ENCODE measurements at places on chromosomes 2 and 18.

- DNase-seq = no peak
Measured at GRCh38 chr18:23885750-23886149, 128.8 kb upstream of the TTC39C start.

- peak; percentile 31 for DNase-seq
Measured at GRCh38 chr2:176392249-176392648, 123.0 kb downstream of the MTX2 start.

- DNase-seq = no peak
Measured at GRCh38 chr18:35610724-35611123, 29.2 kb downstream of the GALNT1 start.

DNA sequence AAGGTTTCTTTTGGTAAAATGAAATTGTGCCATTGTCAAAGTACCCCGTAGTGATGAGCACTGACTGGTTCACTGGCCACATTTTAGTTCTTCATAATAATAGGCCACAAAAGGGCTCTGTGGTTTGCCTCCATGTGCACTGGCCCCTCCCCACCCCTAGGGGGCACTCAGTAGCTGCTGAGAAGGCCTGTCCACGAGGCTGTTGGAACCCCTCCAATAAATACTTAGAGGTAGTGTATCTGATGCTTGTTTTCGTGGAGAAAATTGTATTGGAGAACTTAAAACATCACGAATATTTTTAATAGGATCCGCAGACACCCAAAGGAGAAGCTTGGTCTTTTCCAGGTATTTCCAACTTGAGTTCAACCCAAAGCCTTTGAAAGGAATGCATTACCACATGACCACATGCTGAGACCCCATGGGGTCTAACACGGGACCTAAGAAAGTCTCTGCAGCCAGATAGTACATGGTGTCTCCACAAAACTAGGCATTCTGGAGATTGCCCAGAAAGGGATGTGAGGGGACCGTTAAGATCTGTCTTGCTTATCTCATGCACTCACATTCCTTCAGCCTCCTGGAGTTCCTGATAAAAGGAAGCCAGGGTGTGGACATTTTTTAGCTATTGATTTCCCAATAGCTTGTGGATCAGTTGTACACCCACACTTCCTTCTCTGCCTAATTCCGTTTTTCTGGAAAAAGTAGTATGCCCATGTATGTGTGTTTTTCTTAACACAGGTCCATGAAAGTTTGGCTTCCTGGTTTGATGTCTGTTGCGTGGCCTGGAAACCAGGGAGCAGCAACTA, 28.5 kb upstream of the NOSTRIN start:
- peak; percentile 46 for DNase-seq

DNA sequence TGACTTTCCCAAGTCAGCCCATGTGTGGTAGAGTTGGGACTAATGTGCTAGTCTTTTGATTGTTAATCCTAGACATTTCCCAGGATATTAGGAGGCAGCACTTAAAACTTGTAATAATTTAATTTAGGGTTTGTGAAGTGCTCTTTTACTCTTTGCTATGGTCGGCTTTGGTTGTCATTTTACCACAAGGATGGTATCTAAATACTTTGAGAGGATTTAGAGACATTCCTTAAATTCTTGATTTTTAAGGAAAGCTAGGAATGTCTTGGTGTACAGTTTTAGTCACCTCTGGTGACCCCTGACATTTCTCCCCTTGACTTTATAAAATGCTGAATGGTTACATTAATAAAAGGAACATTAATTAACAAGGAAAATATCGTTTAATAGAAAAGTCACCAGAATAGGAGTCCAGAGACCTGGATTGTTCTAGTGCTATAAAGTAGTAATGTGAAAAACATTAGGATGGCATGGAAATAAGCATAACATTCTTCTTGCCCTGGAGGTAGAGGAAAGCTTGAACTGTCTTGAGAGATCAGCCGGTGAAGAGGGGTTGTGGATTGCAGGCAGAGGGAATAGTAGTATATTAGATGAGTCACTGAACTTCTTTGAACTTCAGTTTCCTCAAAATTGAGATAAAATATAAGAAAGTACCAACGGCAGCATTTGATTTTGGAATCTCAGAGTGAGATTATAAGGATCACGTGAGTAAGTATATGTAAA, 209.2 kb downstream of the MCFD2 start:
- no peak for DNase-seq

GRCh38 chr2:72940361-72940760, 23.0 kb downstream of the EMX1 start:
- DNase-seq = no peak

DNA sequence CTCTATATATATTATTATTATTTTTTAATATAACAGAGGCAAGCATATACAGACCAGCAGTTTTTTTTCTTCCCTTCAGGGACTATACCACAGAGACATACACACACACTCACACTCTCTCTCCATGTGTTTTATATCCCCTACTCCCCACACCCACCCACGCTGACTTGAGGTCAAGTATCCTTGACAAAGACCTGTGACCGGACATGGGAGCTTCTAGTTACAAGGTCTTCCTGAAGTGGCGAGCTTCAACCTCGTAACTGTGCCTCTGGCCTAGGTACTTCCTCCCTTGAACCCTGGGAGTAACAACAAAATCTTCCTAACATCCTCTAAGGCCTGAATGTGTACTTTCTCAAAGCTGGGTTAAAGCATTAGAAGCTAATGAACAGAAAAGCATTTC, 52.5 kb downstream of the POLR1A start:
- DNase-seq = no peak

- no peak for DNase-seq
Measured at GRCh38 chr2:158969715-158970240, 1.3 kb downstream of the TANC1 start.

GRCh38 chr2:2859164-2859563, 518.5 kb downstream of the EIPR1 start:
- no peak for DNase-seq

GRCh38 chr2:21268878-21269224, 145.1 kb downstream of the TDRD15 start:
- DNase-seq = no peak

DNA sequence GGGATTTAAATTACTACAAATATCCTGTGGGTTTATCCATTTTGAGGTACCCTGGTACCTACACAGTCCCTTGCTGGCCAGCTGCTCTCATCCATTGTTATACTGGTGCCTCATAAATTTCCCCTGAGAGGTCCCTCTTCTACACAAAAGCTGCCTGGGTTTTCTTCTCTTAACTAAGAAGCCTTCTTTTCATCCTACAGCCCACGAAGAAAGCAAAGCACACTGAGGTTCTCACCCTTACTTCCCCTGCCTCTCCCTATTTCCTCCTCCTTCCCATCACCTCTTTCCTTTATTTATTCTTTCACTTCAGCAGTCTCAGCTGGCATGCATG, 154.9 kb downstream of the CSRNP3 start:
- DNase-seq = no peak

GRCh38 chr2:1849450-1849849, 105.1 kb upstream of the PXDN start:
- DNase-seq = no peak

- no peak for DNase-seq
Measured at GRCh38 chr2:239612133-239612532, 211.3 kb upstream of the HDAC4 start.

DNA sequence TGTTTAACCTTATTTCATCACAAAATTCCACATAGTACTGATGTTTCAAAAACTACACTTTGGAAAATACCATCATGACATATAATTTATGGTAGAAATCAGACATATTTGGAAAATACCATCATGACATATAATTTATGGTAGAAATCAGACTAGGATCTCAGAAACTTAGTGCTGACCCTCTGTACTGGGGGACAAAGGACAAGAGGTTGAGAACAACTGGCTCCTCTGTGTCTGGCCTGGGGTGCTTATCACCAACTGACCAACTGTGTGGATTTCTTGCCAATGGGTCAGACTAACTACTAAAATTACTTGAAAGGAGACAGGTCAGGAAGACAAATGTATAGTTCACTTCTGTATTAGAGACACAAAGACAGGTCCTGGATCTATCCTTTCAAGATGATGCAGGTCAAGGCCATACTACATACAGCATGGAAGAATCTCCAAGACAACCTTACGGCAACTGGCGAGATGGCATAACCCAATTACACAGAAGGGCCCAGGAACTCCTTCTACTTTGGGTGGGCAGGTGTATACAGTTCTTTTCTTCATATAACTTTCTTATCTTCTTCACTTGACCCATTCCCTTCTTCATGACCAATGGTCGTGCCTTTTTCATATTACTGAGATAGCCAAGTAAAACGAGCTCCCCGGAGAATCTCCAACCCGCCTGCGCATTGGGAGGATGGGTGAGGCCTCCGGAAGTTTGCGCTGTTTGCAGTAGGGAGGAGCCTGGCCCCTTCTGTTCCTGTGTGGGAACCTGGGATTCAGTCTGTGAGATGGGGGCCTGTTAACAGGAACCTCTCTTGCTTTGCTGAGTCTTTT, 290.5 kb downstream of the AGPS start:
- no peak for DNase-seq

- DNase-seq = no peak
Measured at GRCh38 chr2:241074065-241074818, 27.8 kb downstream of the MTERF4 start.

DNA sequence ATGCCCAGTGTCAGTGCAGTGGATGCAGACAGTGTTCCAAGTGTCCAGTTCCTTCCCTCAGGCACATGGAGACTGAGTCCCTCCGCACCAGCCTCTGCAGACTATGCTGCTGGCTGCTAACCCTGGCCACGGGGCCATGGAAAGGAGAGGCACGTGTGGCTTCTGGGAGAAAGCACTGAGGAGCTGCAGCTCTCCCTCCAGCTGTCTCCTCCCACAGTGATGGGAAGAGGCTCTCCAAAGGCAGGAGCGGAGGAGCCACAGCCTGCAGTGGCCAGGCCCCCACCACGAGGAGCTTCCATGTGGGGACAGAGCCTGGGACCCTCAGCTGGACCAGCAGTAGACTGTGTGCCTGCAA, 141.1 kb downstream of the NDUFA10 start:
- DNase-seq = no peak

- no peak for DNase-seq
Measured at GRCh38 chr2:39119732-39120520, 925 bp downstream of the SOS1 start.

DNA sequence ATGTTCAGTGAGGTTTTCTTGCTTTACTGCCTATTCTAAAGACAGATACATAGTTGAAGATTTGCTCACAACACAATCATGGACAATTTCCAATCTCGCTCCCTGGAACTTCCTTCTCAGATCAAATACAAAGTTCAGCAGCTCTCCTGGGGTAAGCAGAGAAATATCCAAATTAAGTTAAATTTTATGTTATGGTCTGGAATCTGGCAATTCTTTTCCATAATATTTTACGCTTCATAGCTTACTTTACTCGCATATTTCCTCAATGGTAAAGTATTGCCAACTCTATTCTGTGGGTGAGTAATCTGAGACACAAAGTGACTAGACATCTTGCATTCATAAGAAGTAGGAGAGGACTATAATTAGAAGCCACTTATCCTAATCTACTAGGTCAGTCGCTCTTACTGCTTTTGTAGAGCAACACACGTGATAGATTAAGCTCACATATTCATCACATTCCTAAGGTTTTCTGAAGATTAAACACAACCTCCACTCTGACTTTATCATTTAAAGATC, 529.4 kb downstream of the CCDC85A start:
- DNase-seq = no peak

- DNase-seq = no peak
Measured at GRCh38 chr2:209259767-209260166, 164.1 kb upstream of the MAP2 start.

DNA sequence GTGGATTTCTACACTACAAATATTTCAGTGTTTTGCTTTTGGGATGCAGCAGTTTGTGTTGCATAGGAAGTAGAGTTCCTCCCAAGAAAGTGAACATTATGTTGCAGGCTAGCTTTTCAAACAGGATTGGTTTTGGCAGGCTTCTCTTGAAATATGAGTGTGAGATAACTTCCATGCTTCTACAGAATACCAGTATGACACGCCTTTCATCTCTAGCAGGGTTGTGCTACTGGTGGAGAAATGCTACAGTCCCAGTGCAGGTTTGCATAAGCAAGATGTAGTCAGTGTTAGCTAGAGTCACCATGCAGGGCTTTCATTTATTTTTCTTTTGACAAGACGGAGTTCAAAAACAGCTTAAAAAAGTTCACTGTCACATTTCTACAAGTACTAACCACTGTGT, 17.1 kb upstream of the CAVIN2 start:
- DNase-seq = no peak

All from LNCaP clone FGC (cell line).